ENCODE measurements at places on chromosomes 5 and 9.

DNA sequence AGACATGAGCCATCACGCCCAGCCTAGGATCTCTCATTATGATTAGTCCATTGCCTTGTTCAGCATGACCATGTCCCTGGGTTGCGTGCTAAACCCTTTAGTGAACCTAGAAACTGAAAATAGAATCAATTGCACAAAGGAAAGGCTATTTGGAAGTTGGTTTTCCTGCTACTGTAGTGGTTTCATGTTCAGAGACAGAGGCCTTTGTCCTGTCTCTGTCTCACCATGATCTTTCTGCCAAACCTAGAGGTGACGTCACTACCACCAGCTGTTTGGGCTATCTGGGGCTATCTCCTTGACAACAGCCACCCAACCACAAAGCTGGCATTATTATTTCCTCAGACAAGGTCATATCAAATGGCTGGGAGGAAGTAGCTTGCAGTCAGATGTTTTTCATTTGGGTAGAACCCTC lies 4.0 kb upstream of the CDK5RAP2 start:
- peak; percentile 96 for DNase-seq

- DNase-seq = no peak
Measured at GRCh38 chr9:114883709-114884108, 46.7 kb downstream of the TNFSF8 start.

GRCh38 chr5:146440870-146441495 lies 6.2 kb upstream of the TCERG1 start:
- DNase-seq = no peak

DNA sequence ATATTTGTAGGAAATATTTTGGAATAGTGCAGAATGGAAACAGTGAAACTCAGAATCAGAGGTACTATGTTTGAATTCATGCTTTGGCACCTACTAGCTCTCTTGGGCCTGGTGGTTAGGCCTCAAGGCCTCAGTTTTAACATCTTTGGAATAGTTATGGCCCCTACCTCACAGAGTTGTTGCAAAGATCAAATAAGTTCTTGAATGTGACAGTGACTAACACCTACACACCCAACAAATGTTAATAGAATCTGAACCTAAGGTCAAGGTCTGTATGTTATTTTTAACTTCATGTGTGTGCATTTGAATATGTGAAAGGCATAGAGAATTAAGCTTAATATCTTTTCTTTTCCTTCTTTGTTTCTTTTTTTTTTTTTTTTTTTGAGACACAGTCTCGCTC lies 87.3 kb downstream of the SLC44A1 start:
- DNase-seq = no peak

- no peak for DNase-seq
Measured at GRCh38 chr9:83986195-83986594, 5.6 kb downstream of the RMI1 start.

DNA sequence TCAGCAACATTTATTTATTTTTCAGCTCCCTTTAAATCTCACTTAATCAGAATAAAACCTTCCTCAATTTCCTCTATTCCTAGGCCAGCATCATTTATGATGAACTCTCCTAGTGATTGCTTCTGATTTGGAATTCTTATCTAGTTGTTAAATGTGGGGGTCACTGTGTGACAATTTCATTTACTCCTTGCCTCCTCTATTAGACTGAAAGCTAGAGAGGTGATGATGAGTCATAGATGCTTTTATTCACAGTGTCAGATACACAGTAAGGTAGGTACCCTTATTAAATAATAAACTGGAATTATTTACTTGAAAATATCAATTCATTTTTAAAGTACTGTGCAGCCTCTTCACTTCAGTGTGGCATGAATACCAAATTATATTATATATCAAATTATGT lies 960.6 kb downstream of the MAT2B start:
- DNase-seq = no peak

- no peak for DNase-seq
Measured at GRCh38 chr5:33257807-33258429, 182.8 kb upstream of the TARS1 start.

DNA sequence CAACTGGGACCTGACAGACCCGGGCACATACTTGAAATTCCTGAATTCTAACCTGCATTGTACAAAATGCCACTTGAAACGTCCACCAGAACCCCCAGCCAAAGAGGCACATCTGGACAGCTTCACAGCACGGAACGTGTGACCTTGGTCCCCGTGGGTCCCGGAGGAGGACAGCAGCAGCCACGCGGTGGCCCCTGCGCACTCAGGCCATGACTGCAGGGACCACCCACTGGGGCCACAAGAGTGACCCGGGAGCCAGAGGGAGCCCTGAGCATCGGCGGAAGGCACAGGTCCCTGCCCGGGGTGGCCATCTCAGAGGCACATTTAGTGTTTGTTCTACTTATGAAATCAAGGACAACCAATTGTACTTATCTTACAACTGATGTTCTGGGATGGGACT lies 2.1 kb upstream of the SNAPC4 start:
- DNase-seq = no peak

DNA sequence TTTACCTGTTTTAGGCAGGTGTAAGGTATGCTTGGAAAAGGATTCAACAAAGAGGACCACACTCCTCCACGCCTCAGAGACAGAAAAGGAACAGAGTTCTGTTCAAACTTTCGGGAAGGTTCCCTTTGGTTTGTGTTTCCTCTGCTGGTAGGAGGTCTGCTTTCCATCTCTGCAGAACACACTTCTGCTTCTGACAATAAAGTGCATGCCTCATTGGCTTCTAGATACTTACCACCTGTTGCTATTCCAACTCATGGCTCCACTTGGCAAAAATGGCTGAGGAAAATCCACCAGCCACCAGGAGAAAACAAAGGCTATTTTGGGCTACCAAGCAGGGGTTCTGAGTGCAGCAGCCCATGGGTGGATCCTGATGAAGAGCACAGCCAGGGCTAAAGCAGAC lies 112.7 kb downstream of the NRG2 start:
- no peak for DNase-seq

DNA sequence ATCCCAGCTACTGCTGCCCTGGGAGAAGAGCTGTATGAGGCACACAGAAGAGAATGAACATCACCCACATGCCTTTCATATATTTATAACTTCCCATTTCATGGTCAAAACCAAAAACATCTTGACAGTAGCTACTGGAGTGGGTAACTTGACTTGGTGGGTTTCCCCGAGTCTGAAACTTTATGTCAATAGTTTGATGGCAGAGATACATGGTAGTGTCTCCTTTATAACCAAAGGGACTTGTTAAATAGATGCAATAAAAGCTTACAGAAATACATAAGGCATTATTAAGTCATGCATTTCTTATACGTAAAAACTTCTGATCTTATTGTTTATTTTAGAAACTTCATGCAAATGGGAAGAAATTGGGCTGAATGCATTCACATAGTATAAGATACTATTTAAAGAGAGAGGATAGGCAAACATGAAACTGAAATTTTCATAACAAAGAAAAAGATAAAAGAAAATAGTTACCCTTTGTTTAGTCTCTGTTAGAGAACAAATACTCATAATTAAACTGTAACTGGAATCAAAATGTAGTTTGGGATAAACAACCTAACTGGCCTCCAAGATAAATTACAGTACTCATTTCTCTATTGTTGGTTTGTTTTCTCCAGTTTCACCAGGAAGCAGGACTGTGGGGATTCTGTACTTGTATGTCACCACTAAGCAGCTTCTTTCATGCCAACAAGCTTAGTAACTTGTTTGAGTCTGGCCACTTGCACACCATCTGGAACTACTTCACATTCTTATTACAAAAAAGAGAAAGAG lies 459.3 kb upstream of the MEF2C start:
- DNase-seq = no peak

DNA sequence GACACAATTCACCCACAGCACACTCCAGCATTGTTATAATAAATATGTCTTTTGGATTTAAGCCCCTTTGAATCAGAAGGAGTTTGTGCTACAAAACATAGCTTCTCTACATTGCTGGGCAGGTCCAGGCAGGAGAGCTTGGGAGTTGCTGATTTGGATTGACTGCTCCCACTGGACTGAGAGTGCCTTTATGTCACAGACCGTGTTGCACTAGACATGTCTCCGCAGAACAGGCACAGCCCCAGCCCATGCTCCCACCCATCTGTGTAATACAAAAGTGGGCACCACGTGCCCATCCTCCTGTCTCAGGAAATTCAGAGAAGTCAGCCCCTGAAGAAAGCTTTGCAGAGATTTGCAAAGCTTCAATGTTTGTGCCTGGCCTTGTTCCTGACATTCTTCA lies 117.1 kb downstream of the MED10 start:
- no peak for DNase-seq

- no peak for DNase-seq
Measured at GRCh38 chr9:101162231-101162630, 133.7 kb downstream of the PLPPR1 start.

GRCh38 chr5:150000990-150001659 lies 586 bp downstream of the HMGXB3 start:
- DNase-seq = no peak

GRCh38 chr9:2336055-2336454 lies 285.5 kb upstream of the VLDLR start:
- no peak for DNase-seq

- no peak for DNase-seq
Measured at GRCh38 chr9:35791297-35791921, at the start of gene NPR2. TSS of gene NPR2 (plus strand) at chr9:35791591. CDS start at chr9:35792409, 818 bp downstream.

- DNase-seq = no peak
Measured at GRCh38 chr5:166436872-166437271, 1854.6 kb upstream of the WWC1 start.

DNA sequence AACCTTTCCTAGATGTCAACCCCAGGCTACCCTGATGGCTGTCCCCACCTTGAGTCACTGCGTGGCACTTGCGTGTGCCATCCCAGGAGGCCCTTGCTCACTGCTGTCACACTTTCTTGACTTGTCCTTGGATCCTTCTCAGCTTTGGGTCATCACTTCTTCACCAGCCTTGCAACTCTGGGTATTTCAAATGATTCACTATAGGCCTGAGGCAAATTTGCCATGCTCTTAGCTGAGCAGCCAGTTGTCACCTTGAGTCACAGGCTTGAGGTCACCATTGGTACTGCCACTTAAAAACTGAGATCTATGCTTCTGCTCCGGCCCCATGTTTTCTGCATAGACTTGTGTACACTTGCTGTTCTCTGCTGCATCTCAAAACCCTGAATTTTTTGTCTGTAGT lies 84.7 kb downstream of the BASP1 start:
- no peak for DNase-seq

- peak; percentile 92 for DNase-seq
Measured at GRCh38 chr5:14383923-14384322, 197.7 kb upstream of the OTULINL start.

GRCh38 chr5:179051784-179052183 lies 8.4 kb upstream of the ZNF354C start:
- no peak for DNase-seq

GRCh38 chr9:98488571-98489312 lies 220.0 kb downstream of the GABBR2 start:
- no peak for DNase-seq

GRCh38 chr5:73955271-73955846 lies 329.4 kb downstream of the ARHGEF28 start:
- no peak for DNase-seq

- no peak for DNase-seq
Measured at GRCh38 chr5:139403418-139403786, 487 bp downstream of the SPATA24 start.

DNA sequence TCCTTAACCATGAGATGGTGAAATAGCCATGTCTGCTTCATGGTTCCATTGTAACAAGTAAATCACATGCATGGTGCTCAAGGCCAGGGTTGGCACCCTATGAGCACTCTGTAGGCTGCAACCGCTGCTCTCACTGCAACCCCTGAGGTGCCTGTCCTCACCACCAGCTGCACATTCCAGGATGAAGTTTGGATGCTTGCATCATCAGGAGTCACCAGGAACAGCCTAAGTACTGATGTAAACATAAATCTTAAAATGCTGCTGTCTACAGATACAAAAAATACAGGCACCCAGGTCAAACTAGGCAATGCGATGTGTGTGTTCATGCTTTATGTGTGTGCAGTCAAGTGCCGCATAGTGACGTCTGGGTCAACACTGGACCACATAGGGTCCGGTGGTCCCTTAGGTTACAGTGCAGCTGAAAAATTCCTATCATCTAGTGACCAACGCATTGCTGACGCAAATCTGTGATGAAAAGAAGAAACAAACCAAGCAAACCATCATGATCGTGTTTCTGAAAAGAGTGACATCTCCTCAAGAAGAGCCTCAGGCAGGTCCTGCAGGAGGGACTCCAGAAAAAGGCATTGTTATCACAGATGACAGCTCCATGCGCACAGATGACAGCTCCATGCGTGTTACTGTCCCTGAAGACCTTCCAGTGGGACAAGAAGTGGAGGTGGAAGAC lies 234.8 kb downstream of the AUH start:
- DNase-seq = no peak

DNA sequence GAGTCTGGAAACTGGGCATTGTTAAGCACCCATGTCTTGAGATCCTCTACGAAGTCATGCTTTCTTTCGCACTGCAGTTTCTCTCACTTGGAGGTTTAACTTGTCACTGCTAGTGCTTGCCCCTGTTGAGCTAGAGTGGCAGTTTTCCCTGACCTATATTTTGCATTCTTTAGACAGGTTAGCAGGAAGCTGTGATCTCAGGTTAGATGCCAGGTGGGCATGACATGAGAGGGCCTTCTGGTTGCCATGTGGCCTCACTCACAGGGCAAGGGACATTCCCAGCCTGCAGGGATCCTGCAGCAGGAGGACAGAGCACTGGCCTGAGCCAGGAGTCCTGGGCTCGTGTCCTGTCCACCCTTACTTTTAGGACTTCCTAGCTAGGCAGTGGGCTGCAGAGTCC lies 28.6 kb downstream of the SLC36A1 start:
- no peak for DNase-seq

DNA sequence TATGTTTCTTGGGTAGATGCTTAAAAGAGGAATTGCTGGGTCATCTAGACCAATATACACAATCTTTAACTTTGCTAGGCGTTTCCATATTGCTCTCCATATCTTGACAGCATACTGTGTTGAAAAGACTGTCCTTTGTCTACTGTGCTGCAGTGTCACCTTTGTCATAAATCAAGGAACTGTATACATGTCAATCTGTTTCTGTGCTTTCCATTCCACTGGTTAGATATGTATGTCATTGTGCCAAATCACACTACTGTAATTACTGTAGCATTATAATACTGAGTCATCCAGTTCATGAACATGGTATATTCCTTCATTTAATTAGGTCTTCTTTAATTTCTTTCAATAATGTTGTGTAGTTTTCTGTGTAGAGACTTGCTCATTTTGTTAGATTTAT lies 149.7 kb upstream of the RASGRF2 start:
- no peak for DNase-seq

DNA sequence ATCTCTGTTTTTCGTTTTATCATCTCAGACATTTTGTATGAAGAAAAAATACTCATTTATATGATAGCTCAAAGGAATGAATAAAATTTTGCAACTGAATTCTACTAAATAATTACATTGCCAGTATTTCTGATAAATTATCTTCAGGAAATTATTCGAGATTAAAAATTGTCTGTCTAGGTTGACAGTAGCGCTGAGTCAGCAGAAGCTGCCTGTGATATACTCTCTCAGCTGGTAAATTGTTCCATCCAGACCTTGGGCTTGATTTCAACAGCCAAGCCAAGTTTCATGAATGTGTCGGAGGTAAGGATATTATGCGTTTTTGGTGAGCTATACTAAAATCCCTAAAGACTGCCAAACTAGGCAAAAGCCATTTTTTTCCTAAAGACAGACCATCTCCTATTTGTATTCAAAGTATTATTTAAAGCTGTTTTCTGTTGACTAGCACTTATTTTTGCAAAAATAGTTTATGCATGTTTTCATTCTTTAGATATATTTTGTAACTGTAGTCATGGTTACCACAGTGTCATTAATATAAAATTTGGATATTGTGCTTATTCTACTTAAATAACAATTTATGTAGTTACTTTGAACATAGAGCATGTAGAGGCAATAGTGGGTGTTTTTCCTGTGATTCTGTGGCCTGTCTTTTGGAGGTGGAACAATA lies 17.4 kb downstream of the LECT2 start:
- no peak for DNase-seq
